ENCODE measurements at places on chromosomes 13 and 19. TPM values are rescaled to one million over a fixed set of nuclear protein-coding genes. Genes with fewer than 3 reads are reported as not detected.

DNA sequence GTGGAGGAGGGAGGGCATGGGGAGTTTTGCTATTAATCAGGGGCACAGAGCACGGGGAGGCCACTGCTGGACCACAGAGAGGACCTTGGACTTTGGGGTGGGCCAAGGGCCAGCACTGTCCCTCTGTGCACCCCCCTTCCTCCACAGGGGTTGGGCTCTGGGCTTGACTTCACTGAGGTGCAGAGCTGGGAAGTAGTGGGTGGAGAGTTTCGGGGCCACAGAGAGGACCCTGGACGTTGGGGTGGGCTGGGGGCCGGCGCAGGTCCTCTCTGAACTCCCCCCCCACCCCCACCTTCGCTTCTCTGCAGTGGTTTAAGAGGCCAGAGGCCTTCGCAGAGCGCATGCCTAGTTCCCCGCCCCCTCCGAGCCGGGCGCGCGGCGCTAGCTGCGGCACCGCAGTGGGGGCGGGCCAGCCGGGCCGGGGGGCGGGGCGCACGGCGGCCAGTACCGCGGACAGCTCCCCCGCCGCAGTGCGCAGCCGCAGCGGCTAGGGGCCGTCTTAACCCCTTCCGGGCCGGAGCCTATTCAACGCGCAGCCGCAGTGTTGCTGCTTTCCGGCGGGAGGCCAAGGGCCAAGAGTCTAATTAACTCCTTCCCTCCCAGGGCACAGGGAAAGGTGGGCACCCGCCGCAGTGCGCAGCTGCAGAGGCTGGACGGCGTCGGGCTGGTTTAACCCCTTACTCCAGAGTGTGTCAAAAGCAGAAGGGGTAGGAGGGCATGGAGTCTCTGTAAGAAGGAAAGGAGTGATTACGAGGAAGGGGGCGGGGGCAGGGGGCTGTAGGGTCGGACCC is 3.7 kb downstream of the KCNC3 start:
- DNase-seq: peak; percentile 69

GRCh38 chr13:33751151-33751550 is 66.8 kb upstream of the RFC3 start:
- DNase-seq: no peak

GRCh38 chr19:40466219-40466984 is 399 bp upstream of the SPTBN4 start:
- peak; percentile 84 for DNase-seq

DNA sequence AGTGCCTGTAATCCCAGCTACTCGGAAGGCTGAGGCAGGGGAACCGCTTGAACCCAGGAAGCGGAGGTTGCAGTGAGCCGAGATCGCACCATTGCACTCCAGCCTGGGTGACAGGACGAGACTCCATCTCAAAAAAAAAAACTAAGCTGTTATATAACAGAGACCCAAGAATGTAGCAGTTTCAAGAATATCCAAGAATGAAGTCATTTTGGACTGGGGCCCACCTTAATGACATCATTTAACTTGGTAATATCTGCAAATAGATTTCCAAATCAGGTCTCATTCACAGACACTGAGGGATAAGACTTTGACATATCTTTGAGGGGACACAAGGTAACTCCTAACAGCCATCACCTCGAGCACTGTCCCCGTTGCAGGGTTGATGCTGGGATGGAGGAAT is 36.5 kb upstream of the MRI1 start:
- DNase-seq: no peak

- peak; percentile 1 for DNase-seq
Measured at GRCh38 chr13:112867301-112867711, 101.7 kb upstream of the MCF2L start.

TINCR gene
- 0.83 TPM for total RNA-seq

GRCh38 chr13:35598790-35599369 is 122.4 kb upstream of the MAB21L1 start:
- no peak for DNase-seq

GRCh38 chr19:50679177-50680125 is 30.2 kb downstream of the C19orf81 start:
- DNase-seq: peak; percentile 75

- no peak for DNase-seq
Measured at GRCh38 chr13:47175172-47175866, 278.5 kb upstream of the HTR2A start.

FPR1 gene
- total RNA-seq: not detected

DNA sequence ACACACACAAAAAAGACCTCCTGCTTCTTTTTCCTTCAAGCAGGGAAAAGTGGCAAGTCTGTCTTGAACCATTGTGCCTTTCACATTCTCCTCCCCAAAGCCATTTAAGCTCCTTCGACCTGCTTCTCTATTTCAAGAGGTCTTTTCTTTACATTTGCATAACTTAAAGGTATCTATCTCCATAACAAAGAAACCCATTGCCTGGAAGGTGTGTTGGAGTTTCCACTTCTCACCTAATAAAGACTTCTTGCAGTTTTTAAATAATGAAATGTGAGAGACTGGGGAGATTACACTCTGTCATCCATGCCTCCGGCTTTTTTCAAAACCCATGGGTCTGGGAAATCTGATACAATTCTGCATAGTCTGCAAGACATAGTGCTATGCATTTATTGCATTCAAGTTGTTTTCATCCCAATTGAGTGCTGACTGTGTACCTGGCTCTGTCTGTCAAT is 41.8 kb upstream of the NBEA start:
- DNase-seq: no peak

- DNase-seq: no peak
Measured at GRCh38 chr13:29591310-29591709, 4.2 kb downstream of the SLC7A1 start.

DNA sequence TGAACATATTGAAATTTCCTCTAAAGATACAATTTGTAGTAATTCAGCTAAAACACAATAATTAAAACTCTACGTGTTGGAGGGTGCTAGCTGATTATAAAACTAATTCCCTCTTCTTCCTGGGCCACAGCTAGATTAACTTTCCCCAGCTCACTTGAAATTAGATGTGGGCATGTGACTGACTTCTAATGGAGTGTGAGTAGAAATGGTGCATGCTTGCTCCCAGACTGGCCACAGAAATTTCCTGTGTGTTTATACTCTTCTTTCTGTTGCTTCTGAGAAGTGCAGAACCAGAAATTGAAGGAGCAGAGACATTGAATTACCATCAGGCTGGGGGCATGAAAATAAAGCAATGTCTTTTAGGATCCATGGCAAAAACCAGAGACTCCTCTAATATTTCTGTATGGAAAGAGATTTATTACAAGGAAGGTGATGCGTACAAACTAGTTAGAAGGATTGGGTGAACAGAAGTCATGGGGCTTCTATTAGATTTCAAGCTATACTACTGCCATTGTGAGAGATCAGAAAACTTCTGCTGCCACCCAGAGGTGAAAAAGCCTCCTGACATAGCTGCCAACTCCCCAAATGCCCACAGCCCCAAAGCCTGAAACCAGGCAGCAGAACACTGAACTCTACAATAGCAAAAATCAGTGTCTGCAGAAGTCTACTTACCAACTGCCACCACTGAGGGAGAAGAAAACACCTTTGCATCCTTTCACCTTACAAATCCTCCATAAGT is 379.2 kb upstream of the MIR17HG start:
- no peak for DNase-seq

APOE gene
- total RNA-seq: 1.1 TPM

DNA sequence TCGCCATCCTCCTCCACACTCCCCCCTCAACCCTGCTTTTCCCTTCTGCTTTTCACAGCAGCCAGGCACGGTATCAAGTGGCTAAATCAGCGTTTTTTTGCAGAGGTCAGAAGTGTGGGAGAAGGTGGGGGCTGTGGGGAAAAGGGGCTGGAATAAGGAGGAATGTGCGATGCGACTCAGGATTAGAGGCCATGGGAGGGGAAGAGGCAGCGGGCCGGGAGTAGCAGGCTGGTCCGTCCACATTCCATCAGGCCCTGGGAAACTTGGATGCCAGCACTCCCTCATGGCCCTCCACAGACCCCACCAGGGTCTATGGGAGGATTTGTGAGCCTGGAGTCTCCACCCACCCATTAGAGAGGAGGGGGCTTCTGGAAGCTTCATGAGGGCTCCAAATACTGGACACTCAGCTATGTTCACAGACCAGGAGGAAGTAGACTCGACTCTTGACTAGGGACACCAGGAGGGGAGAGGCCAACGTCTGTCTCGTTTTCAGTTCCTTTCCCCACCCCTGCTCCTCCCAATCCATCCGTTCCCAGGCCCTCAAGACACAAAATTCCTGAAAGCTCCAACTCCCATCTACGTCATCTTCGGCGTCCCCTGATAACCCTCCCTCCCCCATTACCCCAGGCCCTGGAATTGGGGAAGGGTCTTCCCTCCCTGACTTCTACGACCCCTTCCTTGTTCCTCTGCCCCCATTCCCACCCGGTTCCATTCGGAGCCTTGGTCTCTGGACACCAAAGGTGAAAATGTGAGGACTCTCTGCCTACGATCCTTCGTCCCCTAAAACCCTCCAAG is 3.3 kb upstream of the KCNC3 start:
- DNase-seq: no peak

ETV2 gene
- total RNA-seq: 0.84 TPM

- no peak for DNase-seq
Measured at GRCh38 chr13:82522872-82523271, 1359.4 kb downstream of the SLITRK1 start.

- no peak for DNase-seq
Measured at GRCh38 chr13:23504180-23504579, 66.0 kb upstream of the TNFRSF19 start.

DNA sequence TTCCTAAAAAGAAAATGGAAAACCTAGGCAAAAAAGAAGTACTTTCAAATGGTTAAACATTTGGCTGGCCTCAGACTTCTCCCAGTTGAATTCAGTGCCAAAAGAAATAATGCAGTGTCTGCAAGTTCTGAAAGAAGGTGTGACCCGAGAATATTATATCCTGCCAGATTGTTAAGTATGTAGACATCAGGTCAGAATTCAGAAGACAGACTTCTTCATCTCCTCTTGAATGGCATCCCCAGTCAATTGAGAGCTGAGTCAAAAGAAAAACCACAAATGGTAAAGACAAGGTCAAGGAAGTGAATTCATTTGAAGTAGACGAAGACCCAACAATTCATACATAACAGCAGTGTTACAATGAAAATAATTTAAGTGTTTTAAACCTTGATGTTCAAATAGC is 194.5 kb downstream of the NBEA start:
- DNase-seq: no peak
